ENCODE measurements at places on chromosomes 7 and 10.

- no peak for DNase-seq
Measured at GRCh38 chr10:6364893-6365292, 162.2 kb downstream of the PFKFB3 start.

DNA sequence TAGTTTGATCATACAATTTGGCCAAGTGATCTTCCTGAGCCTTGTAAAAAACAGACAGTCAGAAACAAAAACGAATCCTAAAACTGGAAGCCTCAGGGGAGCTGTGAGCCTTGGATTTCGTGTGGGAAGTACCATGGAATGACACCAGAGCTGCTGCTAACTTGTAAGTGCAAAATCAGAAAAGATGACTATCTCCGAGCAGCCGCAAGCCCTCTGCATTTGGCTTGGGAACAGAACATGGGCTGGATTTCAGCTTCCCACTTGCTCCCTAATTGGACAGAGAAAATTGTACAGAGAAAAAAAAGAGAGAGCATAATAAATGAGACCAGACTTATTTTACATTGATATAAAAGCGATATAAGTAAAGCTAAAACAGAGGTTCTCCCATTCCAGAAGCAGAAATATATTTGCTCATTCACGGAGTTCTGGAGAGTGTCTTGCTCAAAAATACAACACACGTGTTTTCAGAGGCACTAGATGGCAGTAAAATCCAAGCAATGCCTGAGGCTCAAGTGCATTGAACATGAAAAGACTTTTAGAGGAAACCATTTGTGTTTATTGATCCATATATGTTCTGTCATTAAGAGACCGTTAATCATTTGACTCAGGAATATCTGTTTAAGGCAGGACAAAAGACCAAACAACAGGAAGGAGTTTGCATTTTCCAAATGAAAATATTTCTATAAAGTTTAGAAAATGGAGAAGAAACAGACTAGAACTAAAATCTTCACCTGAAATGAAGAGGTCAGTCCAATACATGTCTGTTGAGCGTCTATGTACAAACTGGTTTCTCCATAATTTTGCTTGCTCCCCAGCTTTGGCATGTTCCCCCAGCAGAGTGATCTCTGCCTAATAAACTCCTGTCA is 78.3 kb upstream of the SLC26A5 start:
- DNase-seq: peak; percentile 35

DNA sequence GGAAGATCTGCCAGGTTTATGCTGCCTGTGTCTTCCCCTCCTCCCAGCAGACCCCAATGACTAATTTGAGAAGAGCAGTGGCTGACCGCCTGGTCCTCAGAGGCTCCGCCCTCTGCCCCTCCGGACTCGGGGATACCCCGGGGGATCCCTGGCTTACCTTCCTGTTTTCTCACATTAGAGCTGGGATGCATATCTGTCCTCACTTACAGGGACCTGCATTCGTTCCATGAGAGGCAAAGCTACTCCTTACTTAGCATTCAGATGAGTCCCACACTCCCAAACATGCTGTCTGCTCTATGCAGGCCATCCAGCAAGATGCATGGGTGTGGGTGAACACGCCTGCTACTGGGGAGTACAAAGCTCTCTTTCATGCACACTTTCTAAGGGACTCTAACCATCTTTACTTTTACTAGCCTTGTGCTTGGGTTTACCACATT is 24.0 kb downstream of the VOPP1 start:
- no peak for DNase-seq

DNA sequence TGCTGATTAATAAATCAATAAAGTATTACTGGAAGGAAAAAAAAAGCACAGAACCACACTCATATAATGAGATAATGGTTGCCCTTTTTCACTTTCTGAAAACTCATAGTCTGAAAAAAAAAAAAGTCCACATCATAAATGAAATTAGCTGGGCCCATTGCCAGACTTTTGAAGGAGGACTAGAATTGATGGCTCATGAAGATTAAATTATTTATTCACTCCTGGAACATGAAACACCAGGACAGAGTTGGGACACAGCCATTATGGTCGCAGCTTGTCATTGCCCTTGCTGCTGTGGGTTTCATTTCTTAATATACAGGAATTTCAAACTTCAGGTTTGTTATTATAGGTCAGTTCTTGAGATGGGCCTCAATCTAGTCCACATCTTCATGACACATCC is 91.9 kb downstream of the CNTNAP2 start:
- no peak for DNase-seq

GRCh38 chr10:117689566-117689965 is 147.0 kb downstream of the EMX2 start:
- DNase-seq: no peak

GRCh38 chr7:105060437-105060836 is 46.4 kb downstream of the KMT2E start:
- DNase-seq: no peak

DNA sequence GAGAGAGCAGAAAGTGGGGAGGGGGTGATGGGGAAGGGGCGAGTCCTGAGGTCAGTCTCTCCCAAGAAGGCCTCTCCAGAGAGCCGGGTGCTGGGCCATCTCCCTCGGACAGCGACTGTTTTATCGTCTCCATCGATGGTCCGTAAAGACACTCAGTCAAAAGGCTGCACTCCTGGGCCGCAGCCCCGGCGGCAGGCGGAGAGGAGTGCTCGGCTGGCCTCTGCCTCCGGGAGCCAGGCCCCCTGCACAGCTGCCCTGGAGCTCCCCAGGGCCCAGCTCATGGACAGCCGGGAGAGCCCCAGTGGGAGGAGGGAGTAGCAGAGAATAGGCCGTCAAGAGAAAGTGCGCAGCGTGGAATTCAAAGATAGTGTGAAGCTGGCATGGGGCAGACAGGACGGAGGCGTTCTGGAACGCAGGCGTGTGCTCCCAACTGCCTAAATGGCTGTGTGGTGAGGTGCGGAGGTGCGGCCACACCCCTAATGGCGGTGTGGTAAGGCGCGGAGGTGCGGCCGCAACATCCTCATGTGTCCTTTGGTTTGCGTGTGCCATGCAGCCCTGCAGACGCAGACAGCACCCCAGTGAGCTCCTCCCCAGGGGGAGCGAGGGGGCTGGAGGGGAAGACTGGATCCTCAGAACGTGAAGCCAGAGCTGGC is 477.5 kb upstream of the FOXK1 start:
- DNase-seq: no peak

DNA sequence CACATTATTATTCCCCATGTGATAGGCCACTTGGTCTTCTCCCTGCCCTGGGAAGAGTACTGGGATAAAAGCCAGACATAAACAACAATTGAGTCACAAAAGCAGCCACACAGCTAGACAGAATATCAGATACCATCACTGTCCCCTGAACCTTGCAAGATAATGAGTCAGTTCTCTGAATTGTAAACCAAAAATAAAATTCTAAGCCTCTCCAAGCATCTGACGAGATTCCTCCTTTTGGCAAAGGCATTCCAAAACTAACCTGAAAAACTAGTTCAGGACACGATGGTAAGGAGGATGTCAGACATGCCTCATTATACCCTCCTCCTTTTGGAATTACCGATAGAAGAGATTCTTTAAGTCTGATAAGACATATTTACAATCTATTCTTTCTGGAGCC is 450.7 kb downstream of the HTR7 start:
- DNase-seq: no peak
